ENCODE measurements at places on chromosomes 3 and 15. TPM values are rescaled to one million over a fixed set of nuclear protein-coding genes. Genes with fewer than 3 reads are reported as not detected.

Gene FANCD2
- 24.8 TPM for polyA plus RNA-seq

DNA sequence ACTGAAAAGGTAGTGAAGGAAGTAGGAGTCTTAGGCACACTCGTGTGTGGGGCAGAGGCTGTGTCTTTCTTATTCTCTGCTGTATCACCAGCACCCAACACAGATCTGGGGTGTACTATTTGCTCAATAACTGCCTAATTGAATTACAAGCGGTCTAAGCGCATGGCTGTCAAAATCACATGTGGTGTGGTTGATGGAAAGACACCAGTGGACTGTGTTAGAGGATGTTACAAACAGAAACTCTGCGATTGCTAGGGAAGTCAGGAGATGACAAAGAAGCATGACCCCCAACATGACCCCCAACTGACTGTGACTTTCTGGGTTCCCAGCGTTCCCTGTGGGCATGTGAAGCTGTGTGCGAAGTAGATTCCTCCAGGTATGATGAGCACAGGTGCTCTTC is 32.0 kb downstream of the ATG7 start:
- no peak for DNase-seq

- peak; percentile 51 for DNase-seq
These were observed 718 bp downstream of the SPG11 start for GRCh38 chr15:44662478-44663409.

Gene SMCO1
- polyA plus RNA-seq, result not detected

DNA sequence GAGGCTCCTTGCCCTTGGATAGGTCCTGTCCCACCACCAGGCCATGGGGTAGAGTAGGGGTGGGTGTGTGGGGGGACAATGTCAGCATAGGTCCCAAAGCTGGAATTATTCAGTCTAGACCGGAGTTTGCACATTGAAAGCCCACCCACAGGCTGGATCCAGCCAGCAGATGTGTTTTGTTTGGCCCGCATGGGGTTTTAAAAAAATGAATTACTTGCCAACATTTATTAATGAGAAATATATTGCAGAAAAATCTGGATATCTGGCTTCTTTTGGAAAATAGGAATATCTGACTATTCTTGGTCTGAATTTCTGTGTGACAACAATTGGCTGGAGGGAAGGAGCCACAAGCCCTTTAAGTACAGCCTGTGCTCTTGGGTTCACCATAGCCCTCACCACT is 17.3 kb upstream of the LRIG1 start:
- DNase-seq, result no peak

DNA sequence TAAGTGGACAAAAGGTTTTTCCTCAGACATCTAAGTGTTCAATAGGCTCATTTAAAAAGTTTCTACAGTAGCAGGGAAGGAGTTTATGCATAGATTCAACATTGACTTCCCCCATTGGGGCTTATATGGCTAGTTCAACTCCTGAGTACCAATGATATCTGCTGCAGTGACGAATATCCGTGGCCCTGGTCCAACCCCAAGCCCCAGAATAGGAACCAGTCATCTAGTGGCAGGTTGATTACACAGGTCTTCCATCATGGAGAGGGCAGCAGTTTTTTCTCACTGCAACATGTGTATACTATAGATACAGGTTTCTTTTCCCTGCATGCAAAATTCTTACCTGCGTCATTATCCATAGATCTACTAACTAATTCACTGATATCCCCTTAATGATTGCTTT is 45.8 kb upstream of the KPNA4 start:
- DNase-seq, result no peak

GRCh38 chr3:21117370-21117769 is 633.6 kb downstream of the ZNF385D start:
- DNase-seq, result no peak

Gene ITIH3
- 8.0 TPM for polyA plus RNA-seq

Gene ISLR
- 47.2 TPM for polyA plus RNA-seq

GRCh38 chr15:31326875-31327668 is 437 bp downstream of the KLF13 start:
- DNase-seq, result peak; percentile 63

- no peak for DNase-seq
These were observed 13.4 kb upstream of the TBC1D5 start for GRCh38 chr3:17755836-17756235.

- no peak for DNase-seq
These were observed 5.6 kb downstream of the GMPS start for GRCh38 chr3:155876037-155876436.

Gene KLHL40
- 0.06 TPM for polyA plus RNA-seq

- no peak for DNase-seq
These were observed 31.7 kb upstream of the ATOSA start for GRCh38 chr15:52710708-52711389.

Gene GOLGA8K
- polyA plus RNA-seq, result 4.4 TPM

- DNase-seq, result no peak
These were observed 69.8 kb upstream of the SLC4A7 start for GRCh38 chr3:27553886-27554540.

Gene PLA2G4E
- not detected for polyA plus RNA-seq

DNA sequence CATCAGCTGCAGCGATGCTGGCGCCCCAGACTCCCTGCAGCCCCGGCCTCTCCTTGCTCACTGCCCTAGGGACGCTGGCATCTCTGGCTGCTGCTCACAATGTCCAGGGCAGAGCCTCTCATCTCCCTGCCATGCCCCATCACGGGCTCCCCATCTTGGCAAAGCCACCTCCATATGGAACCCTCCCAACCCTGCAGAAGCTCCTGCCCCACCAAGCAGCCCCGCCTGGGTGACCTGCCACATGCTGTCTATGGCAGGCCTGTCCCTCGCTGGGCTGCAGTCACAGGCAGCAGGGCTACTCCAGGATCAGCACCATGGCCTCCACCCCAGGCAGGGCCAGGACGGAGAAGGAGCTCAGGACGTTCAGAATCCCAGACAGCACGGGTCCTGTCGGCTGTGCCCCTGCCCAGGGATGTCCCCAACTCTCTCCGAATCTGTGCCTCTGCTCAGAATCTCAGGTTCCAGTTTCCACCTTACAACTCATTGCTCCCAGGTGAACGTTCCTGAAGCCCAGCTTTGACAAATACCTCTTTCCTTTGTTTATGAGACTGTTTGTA is 58.4 kb downstream of the PLXNA1 start:
- no peak for DNase-seq

DNA sequence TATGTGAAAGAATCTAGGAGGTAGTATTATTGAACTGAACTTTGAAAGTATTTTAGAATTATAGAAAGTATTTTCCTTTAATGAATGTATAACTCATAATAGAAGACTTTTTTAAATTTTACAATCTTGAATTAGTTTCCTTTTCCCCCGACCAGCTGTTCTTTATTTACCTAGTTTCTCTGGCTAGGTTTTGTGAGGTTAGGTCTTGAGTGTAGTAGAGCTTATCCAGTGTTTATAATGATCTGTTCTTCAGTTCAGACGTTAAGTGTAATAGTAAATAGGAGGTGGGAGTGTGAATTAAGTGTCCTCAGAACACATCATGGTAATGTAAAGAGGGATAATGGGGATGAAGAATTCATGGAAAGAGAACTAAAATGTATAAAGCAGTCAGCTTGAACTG is 93.8 kb downstream of the MYRIP start:
- DNase-seq, result no peak
